ENCODE measurements at places on chromosomes 4 and X.

DNA sequence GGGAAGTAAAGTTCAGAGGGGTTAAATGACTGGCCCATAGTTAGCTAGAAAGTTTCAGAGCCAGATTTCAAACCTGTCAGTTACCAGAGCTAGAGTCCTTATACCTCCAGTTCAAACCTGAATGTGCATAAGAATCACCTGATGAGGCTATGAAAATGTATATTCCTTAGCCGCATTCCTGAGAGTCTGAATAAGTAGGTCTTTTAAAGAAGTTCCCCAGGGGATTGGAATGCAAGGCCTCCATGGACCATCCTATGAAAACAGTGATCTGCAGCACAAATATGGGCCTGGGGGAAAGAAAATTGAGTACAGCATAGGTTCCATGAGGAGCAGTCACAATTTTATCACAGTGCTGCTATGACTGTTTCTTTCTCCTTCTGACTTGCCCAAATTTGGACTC, 263.9 kb upstream of the CXorf66 start:
- DNase-seq, result no peak

GRCh38 chrX:6770936-6771335, 236.0 kb upstream of the VCX3A start:
- no peak for DNase-seq

- DNase-seq, result no peak
Observed at GRCh38 chrX:56228914-56229313, 3.2 kb upstream of the KLF8 start.

GRCh38 chr4:68921051-68921450, 30.6 kb downstream of the UGT2A3 start:
- no peak for DNase-seq

DNA sequence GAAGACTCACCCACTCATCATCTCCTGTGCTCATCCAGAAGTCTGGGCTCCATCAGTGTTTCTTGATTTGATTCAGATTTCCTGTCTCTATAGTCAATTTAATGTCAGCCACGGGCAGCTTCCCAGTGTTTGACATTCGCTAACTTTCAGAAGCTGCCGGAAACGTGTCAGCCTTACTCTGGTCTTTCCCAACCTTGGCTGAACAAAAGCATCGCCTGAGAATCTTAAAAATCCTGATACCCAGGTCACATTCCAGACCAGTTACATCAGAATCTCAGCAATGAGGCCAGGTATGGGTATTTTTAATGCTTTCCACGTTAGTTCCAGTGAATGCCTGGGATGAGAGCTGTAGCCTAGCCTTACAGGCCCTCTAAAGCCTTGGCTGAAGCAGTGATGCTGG, 233.8 kb downstream of the FRMPD4 start:
- DNase-seq, result no peak

- DNase-seq, result no peak
Observed at GRCh38 chr4:107862658-107863057, 37.9 kb downstream of the SGMS2 start.

DNA sequence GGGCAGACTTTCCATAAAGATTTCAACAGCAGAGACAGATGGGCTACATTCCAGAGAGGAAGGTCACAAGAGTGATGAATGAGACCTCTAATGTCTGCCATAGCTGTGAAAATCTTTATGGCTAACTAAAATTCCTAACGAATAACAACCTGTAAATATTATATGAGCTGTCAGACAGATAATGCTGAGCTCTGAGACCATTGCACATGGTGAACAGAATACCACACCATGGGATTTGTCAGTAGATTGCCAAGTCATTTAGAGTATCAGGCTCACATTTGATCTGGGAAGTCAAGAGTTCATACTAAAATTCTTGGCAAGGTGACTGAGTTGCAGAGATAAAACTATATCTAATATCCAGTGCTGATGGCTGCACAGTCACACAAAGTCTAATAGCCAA, 259.2 kb upstream of the FTHL17 start:
- no peak for DNase-seq

- DNase-seq, result no peak
Observed at GRCh38 chr4:176817204-176817603, 24.5 kb upstream of the VEGFC start.

- DNase-seq, result no peak
Observed at GRCh38 chr4:185592845-185593488, 57.7 kb upstream of the PDLIM3 start.

DNA sequence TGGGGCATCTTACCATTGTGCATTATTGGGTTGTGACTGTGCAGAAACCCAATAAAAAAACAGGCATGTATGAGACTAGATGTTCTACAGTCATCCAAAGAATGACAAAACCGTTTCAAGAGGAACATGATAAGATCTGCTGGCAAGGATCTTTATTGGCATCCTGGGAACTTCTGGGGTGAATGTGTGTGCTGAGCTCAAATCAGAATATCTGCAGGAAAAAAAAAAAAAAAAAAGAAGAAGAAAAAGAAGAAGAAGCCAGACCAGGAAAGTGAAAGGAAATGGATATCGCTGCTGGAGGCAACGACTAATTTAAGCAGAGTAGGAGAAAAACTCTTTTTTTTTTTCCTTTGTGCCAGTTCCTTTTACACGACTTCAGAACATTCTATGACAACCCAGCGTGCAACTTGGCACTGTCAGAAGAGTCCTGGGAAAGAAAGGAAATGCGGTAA, 484.2 kb upstream of the BOD1L1 start:
- no peak for DNase-seq

DNA sequence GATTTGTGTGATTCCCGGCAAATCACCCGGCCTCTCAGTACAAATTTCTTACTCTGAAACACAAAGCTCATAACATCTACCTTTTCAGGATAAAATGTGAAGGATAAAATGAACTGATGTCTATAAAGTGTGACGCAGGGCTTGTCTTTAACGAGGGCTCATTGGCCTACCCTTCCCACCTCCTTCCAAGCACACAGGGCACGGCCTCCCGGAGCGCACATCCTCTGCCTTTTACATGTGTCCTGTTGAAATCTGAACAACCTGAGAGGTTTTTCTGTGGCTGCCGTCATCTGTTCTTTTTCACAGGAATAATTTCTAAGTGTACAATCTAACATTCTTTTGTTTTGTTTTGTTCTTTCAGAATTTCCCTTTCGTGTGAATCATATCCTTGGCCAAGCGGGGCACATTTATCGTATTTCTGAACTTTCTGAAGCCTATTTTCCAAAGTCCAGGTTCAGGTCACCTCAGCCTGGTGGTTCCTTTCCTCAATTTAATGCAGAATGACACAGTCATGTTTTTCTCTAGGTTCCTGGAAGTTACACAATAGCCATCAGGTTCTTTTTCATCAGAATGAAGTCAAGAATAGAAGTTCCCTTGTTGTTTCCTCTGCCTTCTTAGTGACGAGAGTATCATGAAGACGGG, 53.1 kb upstream of the SPRY1 start:
- no peak for DNase-seq

GRCh38 chr4:122895336-122895995, 26.9 kb downstream of the NUDT6 start:
- DNase-seq, result no peak

DNA sequence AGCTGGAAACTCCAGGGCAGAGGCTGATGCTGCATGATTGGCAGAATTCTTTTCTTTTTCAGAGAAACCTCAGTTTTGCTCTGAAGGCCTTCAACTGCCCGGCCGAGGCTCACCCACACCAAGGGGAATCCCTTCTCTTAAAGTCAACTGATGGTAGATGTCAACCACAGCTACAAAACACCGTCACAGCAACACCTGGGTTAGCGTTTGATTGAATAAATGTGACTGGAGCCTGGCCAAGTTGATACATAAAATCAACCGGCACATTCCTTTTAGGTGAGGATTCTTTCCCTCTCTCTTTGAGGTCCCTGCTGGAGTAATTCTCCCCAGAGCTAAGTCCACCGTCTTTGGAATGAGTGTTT, 15.2 kb upstream of the KIAA0232 start:
- no peak for DNase-seq

GRCh38 chr4:63529581-63530337, 879.5 kb downstream of the TECRL start:
- no peak for DNase-seq

DNA sequence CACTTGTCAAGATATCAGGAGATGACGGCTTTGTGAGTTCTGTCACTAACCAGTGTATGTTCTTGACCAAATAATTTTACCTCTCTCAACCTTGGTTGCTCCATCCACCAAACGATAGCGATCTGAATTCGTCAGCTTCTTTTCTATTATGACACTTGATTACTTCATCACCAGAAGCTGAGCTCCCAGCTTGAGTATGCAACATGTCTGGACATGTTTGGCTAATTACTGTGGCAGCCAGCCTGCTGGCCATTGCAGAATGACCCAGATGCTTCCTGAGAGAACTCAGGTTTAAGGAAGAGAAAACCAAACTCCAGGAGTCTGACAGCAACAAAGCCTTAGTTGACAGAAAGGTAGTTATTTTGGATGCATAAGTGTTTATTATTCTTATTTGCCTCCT, 46.4 kb upstream of the PARM1 start:
- no peak for DNase-seq

DNA sequence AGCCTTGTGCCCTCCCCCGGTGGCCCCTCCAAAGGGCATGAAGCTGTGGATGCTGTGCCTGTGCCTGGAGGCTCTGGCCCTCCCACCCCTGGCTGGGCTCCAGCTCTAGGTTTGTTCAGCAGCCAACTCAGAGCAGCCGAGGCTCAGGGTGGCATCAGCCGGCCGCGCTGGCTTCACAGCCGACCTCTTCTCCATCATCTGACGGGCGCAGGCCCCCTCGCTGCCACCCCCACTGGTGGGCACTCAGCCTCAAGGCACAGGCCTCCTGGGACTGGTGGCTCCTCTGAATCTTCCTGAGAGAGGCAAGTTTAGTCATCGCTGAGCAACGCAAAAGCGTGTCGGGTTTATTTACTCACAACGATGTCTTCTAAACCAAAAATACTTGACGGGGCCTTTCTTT, 46.0 kb downstream of the PCGF3 start:
- no peak for DNase-seq

- DNase-seq, result no peak
Observed at GRCh38 chr4:3853388-3854035, 87.3 kb downstream of the ADRA2C start.
